ENCODE measurements at places on chromosomes 11 and 22.

GRCh38 chr11:69301455-69302401 lies 7.8 kb downstream of the MYEOV start:
- DNase-seq = no peak

DNA sequence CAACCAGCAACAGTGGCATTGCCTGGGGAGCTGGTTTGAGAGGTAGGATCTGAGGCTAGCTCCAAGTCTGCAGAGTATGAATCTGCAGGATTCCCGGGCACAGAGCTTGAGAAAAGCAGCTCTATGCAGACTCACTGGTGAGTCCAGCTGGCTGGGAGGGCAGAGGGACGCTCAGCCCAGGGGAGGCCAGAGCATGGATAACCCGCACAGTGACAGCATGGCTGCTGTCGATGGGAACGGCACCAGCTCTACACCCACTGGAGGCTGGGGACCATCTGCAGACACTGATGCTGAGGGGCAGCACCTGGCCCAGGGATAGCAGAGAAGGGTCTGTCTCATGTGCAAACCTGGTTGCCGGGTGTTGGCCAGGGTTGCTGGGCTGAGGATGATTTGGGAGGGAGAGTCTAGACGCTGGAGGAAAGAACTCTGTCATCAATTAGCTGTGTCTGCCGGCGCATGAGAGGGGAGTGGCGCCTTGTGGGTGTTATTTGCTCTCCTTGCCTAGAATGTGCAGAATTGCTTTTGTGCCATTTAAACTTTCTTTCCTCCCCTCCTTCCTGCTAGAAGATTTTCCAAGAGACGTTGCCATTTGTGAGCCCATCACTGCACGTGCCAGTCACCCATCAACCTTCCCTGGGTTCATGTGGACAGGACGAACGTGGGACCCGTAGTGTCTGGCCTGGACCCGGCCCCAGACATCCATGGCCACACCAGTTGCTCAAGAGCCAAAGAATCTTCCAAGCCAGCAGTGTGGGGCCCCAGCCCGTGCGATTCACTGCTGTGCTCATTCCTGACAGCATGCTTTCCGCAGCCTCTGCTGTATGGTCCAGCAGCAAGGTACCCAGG lies 19.1 kb upstream of the LINC01488 start:
- DNase-seq = no peak

DNA sequence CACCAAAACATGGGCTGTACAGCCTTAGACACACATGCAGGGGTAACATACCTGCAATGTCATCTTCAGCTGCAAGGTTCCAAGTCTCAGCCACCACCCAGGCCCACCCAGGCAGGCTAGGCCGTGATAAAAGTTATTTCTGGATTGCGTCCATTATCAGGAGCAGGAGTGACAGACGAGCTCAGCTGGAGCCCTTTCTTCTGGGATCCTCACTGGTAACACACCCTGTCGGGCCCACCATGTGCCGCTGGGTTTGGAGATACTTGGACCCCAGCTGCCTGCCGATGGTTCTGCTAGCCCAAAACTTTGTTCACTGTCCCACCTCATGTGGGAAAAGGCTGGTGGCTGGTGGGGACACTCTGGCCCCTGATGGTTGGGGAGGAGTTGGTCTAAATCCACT lies 24.8 kb downstream of the TMPRSS5 start:
- no peak for DNase-seq

GRCh38 chr11:131910523-131911387 lies 540.3 kb downstream of the NTM start:
- no peak for DNase-seq

GRCh38 chr11:108221911-108222573 lies 396 bp downstream of the NPAT start:
- DNase-seq = no peak
